ENCODE measurements at places on chromosomes 1 and 21. TPM values are rescaled to one million over a fixed set of nuclear protein-coding genes. Genes with fewer than 3 reads are reported as not detected.

The MFAP2 gene
- total RNA-seq, result 17.6 TPM

The ASCL5 gene
- total RNA-seq, result 0.48 TPM

The PGLYRP4 gene
- 0.27 TPM for total RNA-seq

The SIM2 gene
- 1.3 TPM for total RNA-seq

The H3-3A gene
- 1,867 TPM for total RNA-seq

The NPHS2 gene
- total RNA-seq, result not detected
